H9 (cell line): ENCODE measurements at places on chromosomes 1 and 21. TPM values are rescaled to one million over a fixed set of nuclear protein-coding genes. Genes with fewer than 3 reads are reported as not detected.

Gene BCL10
- 26.1 and 29.4 TPM in 2 replicates for total RNA-seq

DNA sequence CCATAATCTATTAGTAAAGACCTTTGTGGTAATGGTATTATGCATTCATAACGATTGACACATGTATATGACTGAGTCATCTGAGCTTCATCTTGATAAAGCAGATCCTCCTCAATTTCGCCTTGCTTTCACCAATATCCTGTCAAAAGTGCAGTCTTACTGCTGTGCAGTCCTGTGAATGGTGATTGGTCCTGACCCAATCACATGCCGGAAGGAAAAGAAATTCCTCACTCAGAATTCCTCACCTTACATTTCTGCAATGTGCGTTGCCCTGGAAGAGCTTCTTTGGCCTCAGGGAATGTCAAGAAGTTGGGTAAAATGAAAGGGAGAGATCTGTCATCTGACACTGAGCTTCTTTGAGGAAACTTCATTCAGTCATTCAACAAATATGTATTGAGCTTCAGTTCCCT, 121.0 kb upstream of the TSPAN2 start:
- no peaks in the 10 kb centered on the region for H3K36me3 ChIP-seq
- H3K4me1 ChIP-seq, result no peaks in the 10 kb centered on the region
- DNase-seq, result no peak
- no peak overlapping the region for H3K4me3 ChIP-seq
- no peak overlapping the region for H3K27ac ChIP-seq

DNA sequence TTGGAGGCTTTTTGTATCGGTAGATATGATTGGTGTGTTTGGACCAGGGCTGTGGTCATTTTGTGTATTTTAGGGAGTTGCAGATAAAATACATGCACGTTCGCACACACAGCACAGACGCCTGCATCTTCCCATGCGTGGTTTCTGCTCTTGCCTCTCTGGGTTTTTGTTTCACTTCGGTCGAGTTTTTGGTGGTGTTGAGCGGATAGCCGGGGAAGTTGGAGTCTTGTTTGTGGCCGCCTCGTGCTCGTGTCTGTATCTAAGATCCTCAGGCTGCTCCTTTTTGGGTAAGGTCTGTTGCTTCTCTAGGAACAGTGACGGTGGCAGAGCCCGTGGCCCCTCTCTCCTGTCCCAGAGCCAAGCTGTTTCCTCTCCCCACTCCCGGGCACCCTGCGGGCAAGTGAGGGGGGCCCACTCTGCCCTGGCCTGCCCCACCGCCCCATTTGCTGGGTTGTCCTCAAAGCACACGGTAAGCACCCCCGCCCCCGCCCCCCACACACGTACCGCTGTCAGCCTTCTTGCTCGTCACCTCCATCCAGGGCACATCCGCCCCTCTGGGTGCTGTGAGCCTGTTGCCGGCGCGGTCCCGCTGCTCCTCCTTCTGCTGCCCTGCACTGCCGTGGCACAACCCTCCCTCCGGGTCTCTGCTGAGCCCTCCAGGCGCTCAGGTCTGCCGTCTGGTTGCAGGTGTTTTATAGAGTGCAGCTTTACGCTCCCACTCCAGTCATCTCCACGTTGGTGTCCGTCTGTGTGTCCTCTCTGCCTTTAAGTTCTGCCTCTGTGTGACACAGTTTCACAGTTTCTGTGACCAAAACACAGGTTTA, 51.9 kb downstream of the AGPAT3 start:
- H3K4me3 ChIP-seq, result no peak overlapping the region
- DNase-seq, result no peak
- peaks cover 3% of the 10 kb centered on the region; the same call in 1 of the 2 replicates for H3K4me1 ChIP-seq
- H3K36me3 ChIP-seq, result no peaks in the 10 kb centered on the region
- no peaks in the 10 kb centered on the region for H3K27me3 ChIP-seq

Gene ACKR1
- total RNA-seq, result 0.26 and 0.39 TPM in 2 replicates

Gene ITLN1
- total RNA-seq, result not detected in 2 replicates

GRCh38 chr1:10685196-10685807, 111.1 kb downstream of the CASZ1 start:
- no peaks in the 10 kb centered on the region for H3K27me3 ChIP-seq
- no peak overlapping the region for H3K4me3 ChIP-seq
- 0 out of 2 replicates have a peak, but pooled peaks cover 4% of the 10 kb centered on the region for H3K4me1 ChIP-seq
- H3K36me3 ChIP-seq, result no peaks in the 10 kb centered on the region

Gene UMODL1
- not detected in 2 replicates for total RNA-seq

Gene S100A7A
- not detected in 2 replicates for total RNA-seq

Gene C1orf87
- total RNA-seq, result 0.15 and 0.33 TPM in 2 replicates

- H3K27me3 ChIP-seq, result no peaks in the 10 kb centered on the region
- peaks cover 16% of the 10 kb centered on the region for H3K36me3 ChIP-seq
- no peak overlapping the region for H3K27ac ChIP-seq
- H3K4me3 ChIP-seq, result no peak overlapping the region
Measured at GRCh38 chr1:66464802-66465201, 69.2 kb upstream of the SGIP1 start.

- no peak for DNase-seq
- H3K4me3 ChIP-seq, result peak overlapping the region; percentile 53
- no peaks in the 10 kb centered on the region; the same call in 1 of the 2 replicates for H3K4me1 ChIP-seq
- peaks cover 11% of the 10 kb centered on the region; the same call in 1 of the 2 replicates for H3K27me3 ChIP-seq
- no peak overlapping the region for H3K27ac ChIP-seq
Measured at GRCh38 chr1:156813298-156813697, 3.4 kb downstream of the SH2D2A start.

Gene SH2D1B
- not detected in 2 replicates for total RNA-seq

Gene SPATA21
- 0.07 TPM in 1 of 2 replicates, not detected in the other for total RNA-seq

GRCh38 chr1:118940957-118941356, 47.2 kb downstream of the TBX15 start:
- no peaks in the 10 kb centered on the region for H3K27me3 ChIP-seq
- no peak overlapping the region for H3K27ac ChIP-seq
- H3K36me3 ChIP-seq, result no peaks in the 10 kb centered on the region
- no peak for DNase-seq

DNA sequence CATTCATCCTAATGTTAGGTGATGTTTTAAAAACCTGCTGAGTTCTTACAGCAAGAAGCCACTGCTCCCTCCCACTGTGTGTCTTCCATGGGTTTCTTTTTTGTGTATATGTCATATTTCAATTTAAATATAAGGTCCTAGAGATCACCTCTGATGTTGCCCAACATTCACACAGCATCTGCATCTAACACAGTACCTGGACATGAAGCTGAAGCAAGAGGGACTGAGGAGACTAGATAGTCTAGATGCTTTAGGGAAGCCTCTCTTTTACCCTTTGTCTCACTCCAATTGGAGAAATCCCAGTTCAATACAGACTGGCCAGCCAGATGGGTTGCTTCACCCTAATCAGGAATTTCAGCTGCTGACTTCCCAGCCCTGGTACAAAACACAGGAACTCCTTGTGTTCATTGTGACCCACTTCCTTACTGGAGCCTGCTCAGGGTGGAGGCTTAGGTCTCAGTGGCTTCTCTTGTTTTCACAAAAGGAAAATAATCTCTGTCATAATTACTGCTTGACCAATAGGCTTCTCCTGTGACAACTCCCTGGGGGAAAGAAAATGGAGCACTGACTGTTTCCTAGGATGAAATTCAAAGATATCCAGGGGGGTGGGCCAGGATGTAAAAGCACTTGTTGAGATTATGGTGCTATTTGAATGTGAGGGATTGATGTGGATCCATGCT, 17.3 kb downstream of the BTG2 start:
- H3K27ac ChIP-seq, result no peak overlapping the region
- H3K4me1 ChIP-seq, result no peaks in the 10 kb centered on the region; the same call in 1 of the 2 replicates
- H3K36me3 ChIP-seq, result no peaks in the 10 kb centered on the region

GRCh38 chr1:20008391-20008841, 29.0 kb upstream of the PLA2G2A start:
- no peaks in the 10 kb centered on the region for H3K27me3 ChIP-seq
- DNase-seq, result no peak
- H3K36me3 ChIP-seq, result peaks cover 9% of the 10 kb centered on the region
- H3K4me1 ChIP-seq, result no peaks in the 10 kb centered on the region
- H3K4me3 ChIP-seq, result no peak overlapping the region

Gene AZIN2
- 0.39 and 0.50 TPM in 2 replicates for total RNA-seq

Gene RBM34
- total RNA-seq, result 121 and 136 TPM in 2 replicates

- no peaks in the 10 kb centered on the region for H3K4me1 ChIP-seq
- no peaks in the 10 kb centered on the region for H3K27me3 ChIP-seq
- DNase-seq, result no peak
- no peaks in the 10 kb centered on the region for H3K36me3 ChIP-seq
- no peak overlapping the region; the same call in 2 of the 3 replicates for H3K4me3 ChIP-seq
- no peak overlapping the region for H3K27ac ChIP-seq
Measured at GRCh38 chr1:159800177-159800930, 1.8 kb upstream of the FCRL6 start.

- no peaks in the 10 kb centered on the region for H3K27me3 ChIP-seq
- H3K4me3 ChIP-seq, result no peak overlapping the region
- peaks cover 19% of the 10 kb centered on the region for H3K36me3 ChIP-seq
- H3K27ac ChIP-seq, result no peak overlapping the region
- no peak for DNase-seq
Measured at GRCh38 chr1:228309326-228310067, 97.1 kb downstream of the TRIM11 start.

DNA sequence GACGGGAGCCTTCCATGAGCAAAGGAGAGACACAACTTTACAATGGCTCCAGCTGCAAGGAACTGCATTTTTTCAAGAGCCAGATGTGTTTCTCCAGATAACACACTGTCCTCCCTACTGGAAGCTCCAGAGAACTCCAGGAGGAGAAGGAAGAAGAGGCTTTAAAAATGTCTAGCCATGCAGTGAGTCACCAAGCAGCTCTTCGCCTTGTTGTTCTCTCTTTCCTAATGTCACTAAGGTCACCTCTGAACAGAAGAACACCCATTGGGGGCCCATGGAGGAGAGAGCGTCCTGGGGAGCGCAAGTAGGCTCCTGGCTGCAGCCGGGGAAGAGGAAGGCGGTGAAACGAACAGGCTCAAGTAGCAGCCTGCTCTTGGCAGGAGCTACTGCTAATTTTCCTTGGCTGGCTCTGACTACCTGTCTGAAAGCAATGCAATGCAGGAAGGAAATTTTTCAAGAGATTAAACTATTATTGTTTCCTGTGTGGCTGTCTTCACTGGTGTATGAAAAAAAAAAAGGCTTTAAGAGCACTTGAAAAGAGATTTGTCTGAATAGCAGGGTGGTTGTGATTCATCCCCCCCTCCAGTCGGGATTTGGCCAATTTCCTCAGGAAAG, 321.9 kb downstream of the SETD4 start:
- no peak for DNase-seq
- no peak overlapping the region for H3K4me3 ChIP-seq
- H3K27me3 ChIP-seq, result no peaks in the 10 kb centered on the region
- H3K4me1 ChIP-seq, result no peaks in the 10 kb centered on the region

DNA sequence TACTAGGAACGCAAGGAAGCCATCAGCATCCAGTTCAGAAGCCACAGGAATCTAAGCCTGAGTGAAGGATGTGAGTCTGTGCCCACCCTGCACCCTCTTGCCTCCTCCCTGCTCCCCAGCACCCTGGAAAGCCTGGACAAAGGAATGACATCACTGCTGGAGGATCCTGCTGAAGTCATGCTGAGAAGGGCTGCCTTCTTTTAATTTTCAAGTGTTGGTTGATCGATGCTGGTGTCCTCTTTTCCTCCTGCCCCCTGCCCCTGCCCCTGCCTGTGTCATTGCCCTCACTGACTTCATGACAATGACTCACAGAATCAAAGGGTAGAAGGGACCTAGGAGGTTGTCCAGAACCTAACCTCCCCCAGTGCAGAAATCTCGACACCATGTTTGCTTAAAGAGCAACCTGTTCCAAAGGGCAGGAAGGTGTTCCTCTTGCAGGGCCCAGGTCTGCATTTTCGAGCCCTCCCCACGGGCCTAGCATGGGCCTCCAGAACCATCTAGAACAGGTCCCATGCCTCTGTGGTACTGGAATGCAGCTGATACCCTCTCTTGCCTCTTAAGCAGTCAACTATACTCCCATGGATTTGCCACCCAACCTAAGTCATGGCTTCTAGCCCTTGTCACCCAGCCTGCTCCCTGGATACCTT, 9.6 kb downstream of the DHRS3 start:
- H3K4me1 ChIP-seq, result no peaks in the 10 kb centered on the region; the same call in 1 of the 2 replicates
- no peak for DNase-seq
- no peak overlapping the region for H3K27ac ChIP-seq

DNA sequence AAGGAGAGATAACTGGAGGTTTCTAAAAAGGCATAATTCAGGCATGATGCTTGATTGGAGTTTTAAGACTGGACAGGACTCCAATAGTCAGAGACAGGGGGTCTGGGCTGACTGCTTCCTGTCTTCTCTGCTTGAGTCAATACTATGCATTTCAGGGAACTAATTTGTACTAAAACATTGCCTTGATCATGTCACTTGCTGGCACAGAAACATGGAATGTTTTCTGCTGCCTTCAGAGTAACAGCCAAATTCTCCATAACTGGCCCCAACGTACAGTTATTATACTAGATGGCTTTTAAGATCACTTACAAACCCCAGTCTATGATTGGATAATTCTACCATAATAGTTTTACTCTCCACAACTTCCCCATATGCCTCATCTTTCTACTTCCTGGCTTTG, 247.0 kb downstream of the DNM3 start:
- no peak overlapping the region for H3K4me3 ChIP-seq
- no peaks in the 10 kb centered on the region for H3K4me1 ChIP-seq
- no peak for DNase-seq
- no peaks in the 10 kb centered on the region for H3K27me3 ChIP-seq

DNA sequence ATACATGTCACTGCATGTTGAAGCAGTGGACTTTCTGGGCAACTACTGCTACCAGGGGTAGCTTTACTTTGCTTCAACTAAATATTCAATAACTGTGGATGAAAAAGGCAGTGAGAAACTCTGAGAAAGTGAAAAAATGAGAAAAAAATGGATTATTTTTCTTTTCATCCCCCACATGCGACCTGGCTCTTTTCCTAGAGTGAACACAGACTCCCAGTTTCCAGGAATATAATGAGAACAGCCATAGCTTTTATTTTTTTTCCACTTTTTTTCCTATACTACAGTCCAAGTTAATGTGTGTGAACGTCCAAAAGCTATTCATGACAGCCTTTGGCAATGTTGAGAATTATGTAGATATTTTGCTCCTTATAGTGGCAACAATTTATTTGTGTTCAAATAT, 230.4 kb downstream of the DNM3 start:
- no peaks in the 10 kb centered on the region for H3K4me1 ChIP-seq
- no peaks in the 10 kb centered on the region for H3K27me3 ChIP-seq
- H3K4me3 ChIP-seq, result no peak overlapping the region
- no peak for DNase-seq
- no peak overlapping the region for H3K27ac ChIP-seq
- no peaks in the 10 kb centered on the region for H3K36me3 ChIP-seq
